ENCODE measurements at places on chromosomes 13 and 19. TPM values are rescaled to one million over a fixed set of nuclear protein-coding genes. Genes with fewer than 3 reads are reported as not detected.

DNA sequence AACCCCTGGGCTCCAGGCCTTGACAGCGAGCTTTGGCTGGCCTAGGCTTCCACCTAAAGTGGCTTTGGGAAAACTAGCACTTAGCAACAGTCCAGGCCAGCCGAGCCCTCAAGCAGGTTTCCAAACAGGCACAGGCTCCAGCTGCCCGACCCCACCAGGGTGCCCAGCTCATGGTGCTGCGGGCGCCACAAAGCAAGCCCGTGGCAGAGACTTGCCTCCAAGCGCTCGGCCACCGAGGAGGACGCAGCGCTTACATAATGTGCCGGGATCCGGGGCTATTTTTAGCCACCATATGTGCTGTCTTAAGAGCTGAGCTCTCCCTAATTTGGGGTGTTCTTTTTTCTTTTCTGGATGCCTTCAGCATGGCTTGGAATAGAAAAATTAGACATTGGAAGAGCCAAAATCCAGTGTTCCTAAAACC lies 56.1 kb upstream of the F7 start:
- no peak for DNase-seq

- DNase-seq, result no peak
These were observed 114.2 kb upstream of the TSC22D1 start for GRCh38 chr13:44690376-44690775.

- DNase-seq, result no peak
These were observed 156.4 kb downstream of the MYO16 start for GRCh38 chr13:108785844-108786243.

SIGLEC8 gene
- total RNA-seq, result not detected
